ENCODE measurements at places on chromosomes 5 and 9. TPM values are rescaled to one million over a fixed set of nuclear protein-coding genes. Genes with fewer than 3 reads are reported as not detected.
A peak's percentile ranks its signal among the peaks of the same experiment; 100 is the strongest.

GRCh38 chr5:113099822-113100221 is 123.2 kb downstream of the DCP2 start:
- H3K36me3 ChIP-seq = no peaks in the 10 kb centered on the region
- no peak overlapping the region for H3K27ac ChIP-seq
- no peak overlapping the region for H3K4me3 ChIP-seq
- no peaks in the 10 kb centered on the region for H3K27me3 ChIP-seq

DNA sequence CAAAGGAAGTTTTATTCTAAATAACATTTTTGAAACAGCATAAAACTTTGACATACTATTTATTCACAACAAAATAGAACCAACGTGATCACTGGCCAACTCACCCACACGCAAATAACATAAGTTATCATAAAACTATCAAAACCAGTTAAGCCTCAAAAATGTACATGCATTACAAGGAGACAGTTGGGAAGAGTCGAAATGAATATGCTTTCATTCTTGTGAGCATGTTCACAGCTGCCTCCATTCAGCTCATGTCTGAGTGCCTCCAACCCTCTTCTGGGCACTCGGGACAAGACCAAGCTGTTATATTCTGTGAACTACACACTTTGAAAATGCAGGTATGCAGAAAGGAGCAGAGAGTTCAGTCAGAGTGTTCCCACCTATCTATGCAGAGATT is 284.9 kb downstream of the BNC2 start:
- no peak overlapping the region for H3K27ac ChIP-seq
- DNase-seq = no peak
- H3K36me3 ChIP-seq = peaks cover 2% of the 10 kb centered on the region
- H3K4me3 ChIP-seq = no peak overlapping the region
- no peaks in the 10 kb centered on the region for H3K4me1 ChIP-seq

DNA sequence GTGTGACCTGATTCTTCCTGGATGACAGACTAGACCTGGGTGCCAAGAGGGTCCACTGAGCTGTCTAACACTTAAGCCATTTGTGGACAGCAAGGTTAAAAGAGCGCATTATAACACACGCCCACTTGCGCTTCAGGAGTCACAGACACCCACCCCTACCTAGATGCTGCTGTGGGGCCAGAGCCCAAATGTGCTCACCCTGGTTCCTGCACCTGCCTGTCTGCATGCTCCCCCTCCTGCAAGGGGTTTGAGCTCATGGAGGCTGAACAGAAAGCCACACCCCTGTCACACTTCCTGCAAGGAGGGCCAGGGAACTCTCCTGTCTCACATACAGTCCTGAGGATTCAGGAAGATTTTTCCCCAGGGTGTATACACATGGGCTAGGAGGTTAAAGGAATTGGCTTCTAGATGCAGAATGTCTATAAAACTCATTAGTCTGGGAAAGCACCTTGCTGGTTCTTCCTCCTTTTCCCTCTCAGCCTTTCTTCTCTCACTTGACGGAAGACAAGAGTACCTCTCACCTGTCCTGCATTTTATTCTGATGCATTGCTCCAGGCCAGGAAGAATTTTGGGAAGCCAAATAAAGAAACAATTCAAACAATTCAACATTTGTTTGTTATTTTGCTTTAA is 87.4 kb upstream of the LHFPL2 start:
- H3K4me1 ChIP-seq = no peaks in the 10 kb centered on the region
- no peaks in the 10 kb centered on the region for H3K27me3 ChIP-seq
- H3K27ac ChIP-seq = no peak overlapping the region
- DNase-seq = no peak
- H3K36me3 ChIP-seq = no peaks in the 10 kb centered on the region
- no peak overlapping the region for H3K4me3 ChIP-seq

DNA sequence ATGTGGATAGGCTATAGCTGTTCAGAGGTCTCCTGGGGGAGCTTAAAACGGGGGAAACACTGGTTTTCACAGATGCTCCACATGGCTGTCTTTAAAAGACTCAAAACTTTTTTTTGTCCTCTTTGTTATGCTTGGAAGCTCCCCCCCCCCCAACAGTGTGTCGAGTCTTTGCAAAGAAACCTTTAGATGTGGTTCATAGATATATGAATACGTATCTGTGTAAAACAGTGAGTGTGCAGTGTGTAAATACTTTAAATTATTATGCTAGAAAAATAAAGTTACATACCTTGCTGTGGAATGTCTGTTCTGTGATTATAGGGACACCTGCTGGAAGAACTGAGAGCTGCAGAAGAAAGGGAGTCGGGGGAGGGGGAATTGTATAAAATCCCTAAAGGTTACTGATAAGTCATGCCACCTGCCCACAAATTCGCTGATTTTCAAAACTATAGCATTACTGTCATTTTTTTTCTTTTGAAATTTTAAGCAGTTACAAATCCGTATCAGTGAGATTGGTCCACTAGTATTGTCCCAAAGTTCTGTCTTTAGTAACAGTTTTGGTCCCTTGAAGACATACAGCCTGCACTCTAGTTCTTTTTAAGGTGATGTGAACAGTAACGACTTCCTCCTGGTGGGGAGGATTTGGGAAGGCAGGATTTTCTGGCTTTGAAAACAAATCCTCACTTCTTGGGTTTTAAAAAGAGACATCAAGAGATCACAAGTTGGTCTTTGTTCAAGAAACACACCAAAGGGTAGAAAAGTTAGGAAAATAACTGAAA is 22.9 kb downstream of the RGMB start:
- H3K4me3 ChIP-seq = no peak overlapping the region
- peak overlapping the region; percentile 43 for H3K27ac ChIP-seq
- no peaks in the 10 kb centered on the region for H3K4me1 ChIP-seq

DNA sequence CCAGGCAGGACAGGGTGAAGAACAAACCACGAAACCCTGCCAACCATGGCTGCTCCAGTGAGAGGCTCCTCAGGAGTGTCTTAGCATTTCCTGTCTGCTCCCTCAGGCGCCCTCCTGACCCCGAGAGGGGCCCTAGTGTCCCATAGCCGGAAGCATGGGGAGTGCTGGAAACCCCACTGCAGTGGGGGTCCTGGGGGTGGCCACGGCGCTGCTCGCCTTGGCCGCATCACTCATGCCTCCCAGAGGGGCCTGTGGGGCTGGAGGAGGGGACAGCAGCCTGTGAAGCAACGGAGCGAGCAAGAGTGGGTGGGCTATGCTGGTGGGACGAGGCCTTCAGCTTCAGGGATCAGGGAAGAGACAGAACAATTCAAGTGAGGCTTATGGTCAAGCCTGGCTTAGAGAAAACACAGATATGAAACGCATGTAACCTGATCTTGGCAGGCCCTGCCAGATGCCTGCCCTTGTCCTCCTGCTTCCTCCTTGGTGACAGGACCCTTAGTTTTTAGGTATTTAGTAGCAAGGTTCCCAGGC is 219.1 kb downstream of the FANCC start:
- no peak for DNase-seq
- peaks cover 6% of the 10 kb centered on the region for H3K4me1 ChIP-seq
- H3K27me3 ChIP-seq = no peaks in the 10 kb centered on the region
- peaks cover 3% of the 10 kb centered on the region for H3K36me3 ChIP-seq
- H3K4me3 ChIP-seq = no peak overlapping the region

- H3K27me3 ChIP-seq = no peaks in the 10 kb centered on the region
- peaks cover 23% of the 10 kb centered on the region for H3K4me1 ChIP-seq
- peak overlapping the region; percentile 13 for H3K4me3 ChIP-seq
- DNase-seq = peak; percentile 59
These were observed 24.1 kb upstream of the PTGS1 start for GRCh38 chr9:122346478-122347347.

GRCh38 chr9:2872250-2872930 is 28.5 kb upstream of the PUM3 start:
- H3K4me3 ChIP-seq = no peak overlapping the region
- peaks cover 16% of the 10 kb centered on the region for H3K27me3 ChIP-seq
- no peak overlapping the region for H3K27ac ChIP-seq
- DNase-seq = no peak
- no peaks in the 10 kb centered on the region for H3K36me3 ChIP-seq

ANGPTL2 gene
- total RNA-seq = 24.5 TPM

SCGB3A2 gene
- total RNA-seq = not detected

ARL10 gene
- 16.5 TPM for total RNA-seq

AIF1L gene
- total RNA-seq = 39.7 TPM

IFNB1 gene
- not detected for total RNA-seq

KCNMB1 gene
- 0.29 TPM for total RNA-seq
